ENCODE measurements at places on chromosomes 13 and 19. TPM values are rescaled to one million over a fixed set of nuclear protein-coding genes. Genes with fewer than 3 reads are reported as not detected.

GRCh38 chr13:37369616-37370015 lies 229.0 kb downstream of the POSTN start:
- DNase-seq, result no peak

DNA sequence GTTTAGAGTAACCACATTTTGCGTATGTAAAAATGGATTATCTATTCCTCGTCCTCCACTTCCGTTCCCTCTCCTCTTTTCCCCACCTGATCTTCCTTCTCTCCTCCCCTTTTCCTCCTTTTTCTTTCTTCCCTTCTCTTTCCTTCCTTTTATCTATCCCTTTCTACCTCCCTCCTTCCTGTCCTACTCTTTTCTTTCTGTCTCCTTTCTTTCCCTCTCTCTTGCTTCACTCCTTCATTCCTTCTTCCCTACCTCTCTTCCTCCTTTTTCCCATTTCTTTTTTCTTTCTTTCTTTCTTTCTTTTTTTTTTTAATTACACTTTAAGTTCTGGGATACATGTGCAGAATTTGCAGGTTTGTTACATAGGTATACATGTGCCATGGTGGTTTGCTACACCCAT lies 688.4 kb upstream of the GPC6 start:
- no peak for DNase-seq

Gene NKPD1
- total RNA-seq, result 0.56 TPM

Gene RAB3D
- 23.5 TPM for total RNA-seq

- no peak for DNase-seq
Measured at GRCh38 chr19:30584090-30584489, 211.9 kb downstream of the ZNF536 start.

Gene EPSTI1
- total RNA-seq, result 3.8 TPM

DNA sequence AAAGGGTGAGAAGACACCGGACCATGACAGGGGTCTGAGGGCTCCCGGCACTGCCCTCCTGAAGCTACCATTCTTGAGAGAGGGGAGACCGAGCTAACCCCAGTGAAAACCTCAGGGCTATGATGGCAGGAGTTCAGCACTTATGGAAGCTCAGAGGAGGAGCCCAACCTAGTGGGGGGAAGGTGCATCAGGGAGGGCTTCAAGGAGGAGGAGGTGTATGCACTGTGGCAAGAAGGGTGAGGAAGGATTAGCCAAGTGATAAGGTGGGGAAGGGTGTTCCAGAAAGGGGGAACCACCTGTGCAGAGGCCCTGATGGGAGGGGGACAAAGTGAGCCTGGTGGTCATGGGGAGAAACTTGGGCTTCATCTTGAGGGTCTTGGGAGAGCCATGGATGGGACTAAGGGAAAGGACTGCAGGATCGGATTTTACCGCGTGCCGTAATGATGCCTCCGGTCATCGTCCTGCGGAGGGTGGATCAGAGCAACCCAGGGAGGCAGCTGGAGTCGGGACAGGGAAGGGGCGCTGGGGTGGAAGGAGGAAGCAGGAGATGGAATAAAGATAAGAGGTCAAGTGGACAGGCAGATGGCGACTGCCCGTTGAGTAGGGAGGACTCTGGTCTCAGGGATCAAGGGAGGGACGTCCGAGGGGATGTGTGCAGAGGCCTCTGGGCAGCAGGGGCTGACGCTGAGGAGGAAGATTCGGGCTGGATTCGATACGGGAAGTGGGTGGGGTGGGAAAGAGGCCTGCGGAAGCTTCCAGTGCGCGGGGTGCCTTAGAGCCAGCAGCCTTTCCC lies 13.3 kb upstream of the PSMD8 start:
- no peak for DNase-seq

Gene AZU1
- not detected for total RNA-seq

Gene LILRA1
- not detected for total RNA-seq

GRCh38 chr19:39104186-39104596 lies 20.0 kb downstream of the ACP7 start:
- DNase-seq, result no peak

DNA sequence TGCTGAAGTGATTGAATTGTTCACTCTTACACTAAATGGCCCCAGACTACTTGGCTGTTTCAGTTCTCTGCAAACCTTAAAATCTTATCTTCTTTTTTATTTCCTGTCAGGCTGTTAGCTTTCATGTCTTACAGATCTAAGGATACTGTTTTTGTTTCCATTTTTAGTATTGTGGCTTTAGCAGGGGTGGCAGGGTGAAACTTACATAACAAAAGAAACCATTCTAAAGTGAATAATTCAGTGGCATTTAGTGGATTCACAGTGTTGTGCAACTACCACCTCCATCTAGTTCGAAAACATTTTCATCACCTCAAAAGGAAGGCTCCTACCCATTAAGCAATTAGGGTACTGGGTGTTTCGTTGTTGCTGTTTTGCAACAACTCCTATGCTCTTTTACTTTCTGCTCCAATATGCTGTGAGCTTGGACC lies 19.8 kb downstream of the TMEM272 start:
- no peak for DNase-seq

DNA sequence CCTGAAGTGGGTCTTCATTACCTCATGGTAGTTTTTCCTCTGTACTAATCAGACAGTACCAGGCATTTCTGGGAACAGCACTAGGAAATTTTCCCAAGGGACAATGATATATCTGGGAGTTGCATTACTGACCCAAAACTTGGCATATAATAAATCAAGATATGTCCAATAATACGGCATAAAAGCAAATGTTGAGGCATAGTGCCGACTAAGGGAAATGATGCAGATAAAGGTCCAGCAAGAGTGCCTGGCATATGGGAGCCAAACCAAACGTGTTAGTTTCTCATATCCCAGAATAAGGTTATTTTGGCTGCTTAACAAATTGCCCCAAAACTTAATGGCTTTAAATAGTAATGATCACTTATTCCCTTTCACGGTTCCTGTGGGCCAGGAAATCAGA lies 12.1 kb upstream of the TDRD3 start:
- DNase-seq, result no peak

Gene HTR2A
- total RNA-seq, result not detected
